ENCODE measurements at places on chromosomes 13 and 19. TPM values are rescaled to one million over a fixed set of nuclear protein-coding genes. Genes with fewer than 3 reads are reported as not detected.

DNA sequence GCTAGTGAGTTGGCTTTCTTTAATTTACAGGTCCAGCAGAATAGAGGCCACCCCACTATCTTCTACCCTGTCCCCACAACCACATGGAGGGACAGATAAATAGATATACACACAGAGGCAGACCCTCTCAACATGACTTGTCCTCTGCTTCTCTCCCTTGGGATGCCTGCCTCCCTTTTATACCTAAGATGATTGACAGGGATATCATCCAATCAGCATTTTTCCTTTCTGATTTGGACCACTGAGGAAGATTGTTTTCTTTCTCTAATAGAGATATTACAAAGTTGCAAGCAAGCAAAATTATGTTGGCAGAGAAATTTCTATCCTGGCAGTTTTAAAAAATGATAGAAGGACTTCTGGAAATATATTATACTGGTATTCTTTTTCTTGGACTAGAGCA lies 35.8 kb downstream of the STOML3 start:
- H3K4me3 ChIP-seq: no peak overlapping the region
- no peaks in the 10 kb centered on the region for H3K27me3 ChIP-seq
- H3K4me1 ChIP-seq: no peaks in the 10 kb centered on the region
- no peak overlapping the region for H3K27ac ChIP-seq
- DNase-seq: no peak

- no peak for DNase-seq
- no peak overlapping the region for H3K4me3 ChIP-seq
- no peaks in the 10 kb centered on the region for H3K36me3 ChIP-seq
- H3K27ac ChIP-seq: no peak overlapping the region
- H3K4me1 ChIP-seq: no peaks in the 10 kb centered on the region
Measured at GRCh38 chr13:81383444-81383843, 1042.5 kb upstream of the SPRY2 start.

DNA sequence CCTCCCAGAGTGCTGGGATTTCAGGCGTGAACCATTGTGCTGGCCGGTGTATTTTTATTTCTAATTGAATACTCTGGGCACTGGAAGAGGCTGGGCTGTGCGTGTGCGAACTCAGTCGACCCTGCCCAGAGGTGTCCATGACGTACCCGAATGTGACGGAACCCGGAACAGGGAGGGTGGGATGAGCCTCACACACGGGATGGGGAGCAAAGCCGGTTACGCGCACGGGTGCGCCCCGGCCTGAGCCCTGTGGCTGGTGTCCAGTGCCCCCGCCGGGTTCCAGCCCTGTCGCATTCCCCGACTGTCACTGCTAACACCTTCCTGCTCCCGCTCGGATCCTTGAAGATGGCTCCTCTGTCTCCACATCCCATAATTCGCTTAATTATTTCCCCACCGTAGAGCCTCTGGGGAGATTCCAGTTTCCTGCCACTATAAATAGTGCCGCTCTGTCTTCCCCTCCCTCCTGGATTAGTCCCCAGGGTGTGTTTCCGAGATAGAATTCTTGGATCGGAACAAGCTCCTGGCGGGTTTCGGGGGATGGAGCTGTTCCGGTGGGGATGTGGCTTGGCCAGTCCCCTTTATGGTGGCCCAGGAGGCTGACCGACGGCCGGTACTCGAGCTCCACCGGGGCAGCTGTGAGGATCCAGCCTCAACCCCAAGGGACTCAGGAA lies 22.0 kb downstream of the SBNO2 start:
- H3K4me3 ChIP-seq: no peak overlapping the region
- peak; percentile 70 for DNase-seq
- H3K4me1 ChIP-seq: peaks cover 28% of the 10 kb centered on the region
- H3K27me3 ChIP-seq: no peaks in the 10 kb centered on the region
- no peaks in the 10 kb centered on the region for H3K36me3 ChIP-seq
- peak overlapping the region; percentile 47 for H3K27ac ChIP-seq

GRCh38 chr13:67554746-67555452 lies 324.8 kb upstream of the PCDH9 start:
- no peaks in the 10 kb centered on the region for H3K27me3 ChIP-seq
- no peak overlapping the region for H3K27ac ChIP-seq
- H3K36me3 ChIP-seq: no peaks in the 10 kb centered on the region

Gene CACNA1A
- 1.0 TPM for total RNA-seq

Gene MCF2L
- 33.5 TPM for total RNA-seq

Gene RAB20
- 0.77 TPM for total RNA-seq

Gene CDK8
- total RNA-seq: 17.9 TPM

Gene TEX29
- total RNA-seq: 0.91 TPM

Gene FAM83E
- not detected for total RNA-seq
